Lung (tissue), 17 donors: ENCODE measurements at places on chromosomes 7 and 10. TPM values are rescaled to one million over a fixed set of nuclear protein-coding genes. Genes with fewer than 3 reads are reported as not detected.

The VIM gene
- 800 TPM for polyA plus RNA-seq

The CPA4 gene
- 0.65 TPM for polyA plus RNA-seq

The ASL gene
- polyA plus RNA-seq, result 60.4 TPM

The TUBAL3 gene
- 0.06 TPM for polyA plus RNA-seq

- H3K4me3 ChIP-seq, result peak overlapping the region; percentile 63
- no peaks in the 10 kb centered on the region for H3K36me3 ChIP-seq
- DNase-seq, result peak; percentile 36
- H3K27ac ChIP-seq, result peak overlapping the region; percentile 74
Observed at GRCh38 chr7:82442492-82443035, 1.0 kb downstream of the CACNA2D1 start.

DNA sequence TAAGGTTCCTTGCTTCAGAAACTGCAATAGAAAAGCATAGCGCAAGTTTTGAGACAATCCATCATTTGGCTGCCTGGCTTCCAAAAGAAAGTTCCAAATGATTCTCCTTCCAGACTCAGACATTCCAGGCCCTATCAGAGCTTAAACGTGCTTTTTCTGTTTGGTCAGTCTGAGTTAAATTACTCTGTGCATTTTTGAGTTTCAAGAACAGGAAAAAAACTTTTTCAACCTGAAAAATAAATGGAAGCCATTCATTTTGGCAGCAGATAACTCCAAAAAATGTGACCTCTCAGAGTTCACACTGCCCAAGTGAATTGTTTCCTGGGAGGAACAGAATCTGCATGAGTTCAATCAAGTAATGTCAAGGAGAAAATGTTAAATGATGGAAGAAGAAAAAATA is 354.2 kb downstream of the CXCL12 start:
- H3K27me3 ChIP-seq, result no peaks in the 10 kb centered on the region
- H3K36me3 ChIP-seq, result no peaks in the 10 kb centered on the region
- DNase-seq, result no peak
- no peaks in the 10 kb centered on the region for H3K4me1 ChIP-seq

DNA sequence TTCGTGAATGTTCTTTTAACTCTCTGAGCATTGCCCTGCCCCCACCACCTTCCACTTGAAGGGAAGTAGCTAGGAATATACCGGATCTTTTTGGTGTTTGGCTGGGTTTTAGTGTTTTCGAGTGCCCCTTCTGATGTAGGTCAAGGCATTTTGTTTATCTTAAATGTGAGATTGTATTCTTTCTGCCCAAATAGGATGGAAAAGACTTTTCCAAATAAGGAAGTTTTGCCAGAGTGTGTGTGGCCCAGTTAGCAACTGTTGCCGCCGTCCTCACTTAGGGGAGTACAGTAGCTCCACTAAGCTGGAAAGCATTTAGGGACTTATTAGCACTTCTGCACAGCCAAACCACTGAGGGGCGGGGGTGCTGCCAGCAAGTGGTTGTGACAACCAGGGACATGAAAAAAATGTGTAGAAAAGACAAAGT is 29.8 kb upstream of the VCL start:
- H3K36me3 ChIP-seq, result no peaks in the 10 kb centered on the region
- no peaks in the 10 kb centered on the region for H3K27me3 ChIP-seq
- no peak overlapping the region for H3K4me3 ChIP-seq
- H3K27ac ChIP-seq, result no peak overlapping the region
- peak; percentile 83 for DNase-seq

DNA sequence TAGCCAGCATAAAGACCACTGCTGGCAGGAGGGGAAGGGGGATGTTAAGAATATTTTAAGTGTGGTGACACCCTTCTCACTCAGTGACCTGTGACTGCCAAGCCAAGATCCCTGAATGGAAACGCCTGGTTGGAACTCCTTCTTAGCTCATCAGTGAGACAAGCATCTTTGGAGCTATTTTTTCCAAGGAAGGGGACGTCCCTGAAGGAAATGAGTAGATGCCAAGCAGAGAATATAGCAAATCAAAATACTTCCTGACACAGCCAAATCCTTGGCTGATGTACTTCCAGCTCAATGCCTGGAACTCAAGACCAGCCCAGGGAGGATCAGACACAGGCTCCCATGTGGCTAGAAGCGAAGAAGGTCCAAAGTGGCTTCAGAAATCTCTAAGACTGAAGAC is 82.2 kb downstream of the SORBS1 start:
- H3K36me3 ChIP-seq, result peaks cover 4% of the 10 kb centered on the region
- H3K27ac ChIP-seq, result peak overlapping the region; percentile 87
- H3K27me3 ChIP-seq, result no peaks in the 10 kb centered on the region
- peaks cover 65% of the 10 kb centered on the region for H3K4me1 ChIP-seq
- H3K4me3 ChIP-seq, result no peak overlapping the region

DNA sequence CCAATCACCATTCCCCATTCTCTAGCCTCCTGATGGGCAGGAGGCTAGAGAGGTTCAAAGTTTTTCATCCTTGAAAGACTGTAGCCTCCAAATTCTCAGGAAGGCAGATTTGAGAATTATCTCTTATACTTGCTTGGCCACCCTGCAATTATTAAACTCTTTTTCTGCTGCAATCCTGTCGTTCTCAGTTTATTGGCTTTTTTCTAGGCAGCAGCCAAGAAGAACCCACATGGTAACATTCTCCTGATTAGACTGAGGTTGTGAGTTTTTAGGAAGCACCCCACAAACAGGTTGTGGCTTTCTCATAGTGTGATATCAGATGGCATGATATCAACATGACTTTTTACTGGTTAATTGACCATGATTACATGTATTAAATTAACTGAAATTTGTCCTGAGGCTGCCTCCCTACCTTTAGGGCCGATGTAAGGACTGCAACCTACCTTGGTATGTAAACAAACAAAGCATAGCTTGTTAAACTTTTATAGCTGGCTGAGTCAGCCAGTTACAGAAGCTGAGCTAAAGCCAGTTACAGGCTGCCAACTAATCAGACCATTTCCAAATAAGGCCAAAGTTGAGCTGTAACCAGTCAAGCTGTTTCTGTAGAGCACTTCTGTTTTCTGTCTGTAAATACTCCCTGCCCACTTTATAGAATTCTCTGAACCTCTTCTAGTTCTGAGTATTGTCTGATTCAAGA is 3.2 kb upstream of the ZNF248 start:
- no peaks in the 10 kb centered on the region for H3K36me3 ChIP-seq
- no peak overlapping the region for H3K4me3 ChIP-seq
- peak; percentile 74 for DNase-seq
- peaks cover 2% of the 10 kb centered on the region for H3K4me1 ChIP-seq
- no peaks in the 10 kb centered on the region for H3K27me3 ChIP-seq
- no peak overlapping the region for H3K27ac ChIP-seq

- peak; percentile 57 for DNase-seq
- H3K4me1 ChIP-seq, result no peaks in the 10 kb centered on the region
- no peaks in the 10 kb centered on the region for H3K27me3 ChIP-seq
- H3K36me3 ChIP-seq, result no peaks in the 10 kb centered on the region
- H3K4me3 ChIP-seq, result no peak overlapping the region
Observed at GRCh38 chr10:130935128-130935439, 376.4 kb downstream of the TCERG1L start.

GRCh38 chr7:115387137-115387536 is 465.2 kb downstream of the MDFIC start:
- no peaks in the 10 kb centered on the region for H3K27me3 ChIP-seq
- no peaks in the 10 kb centered on the region for H3K36me3 ChIP-seq
- no peak overlapping the region for H3K27ac ChIP-seq

DNA sequence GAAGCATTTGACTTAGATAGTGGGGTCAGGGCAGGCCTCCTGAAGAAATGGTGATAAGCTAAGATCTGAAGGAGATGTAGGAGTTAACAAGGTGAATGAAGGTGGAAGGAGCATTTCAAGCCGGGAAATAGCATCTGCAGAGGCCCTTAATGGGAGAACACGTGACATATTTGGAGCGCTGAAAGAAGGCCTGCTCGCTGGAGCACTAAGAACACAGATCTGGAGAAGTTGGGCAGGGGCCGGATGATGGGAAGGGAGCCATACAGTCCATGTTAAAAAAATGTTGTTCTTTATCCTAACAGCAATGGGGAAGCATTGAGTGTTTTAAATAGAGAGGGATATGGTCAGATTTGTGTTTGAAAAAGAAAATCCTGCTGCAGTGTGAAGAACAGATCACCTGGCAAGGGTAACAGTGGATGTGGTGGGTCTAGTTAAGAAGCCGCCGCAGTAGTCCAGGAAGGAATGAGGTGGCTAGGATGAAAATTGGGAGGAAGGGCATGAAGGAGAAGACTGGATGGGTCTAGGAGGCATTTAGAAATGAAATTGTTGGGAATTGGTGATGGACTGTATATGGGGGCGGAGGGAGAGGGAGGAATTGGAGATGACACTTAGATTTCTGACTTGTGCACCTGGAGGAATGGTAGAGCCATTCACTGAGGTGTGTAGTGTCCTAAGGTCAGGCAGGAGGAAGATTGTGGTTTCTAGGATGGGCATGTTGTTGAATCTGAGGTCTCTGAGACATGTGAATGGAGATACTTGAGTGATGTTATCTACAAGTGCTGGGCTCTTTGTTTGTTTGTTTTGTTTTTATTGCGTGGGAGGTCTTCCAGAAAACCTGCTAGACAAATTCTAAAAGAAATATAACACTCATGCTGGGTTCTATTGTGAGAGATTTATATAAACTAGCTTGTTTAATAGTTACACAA is 58.4 kb downstream of the MET start:
- no peaks in the 10 kb centered on the region for H3K4me1 ChIP-seq
- H3K4me3 ChIP-seq, result no peak overlapping the region
- no peak overlapping the region for H3K27ac ChIP-seq
- no peaks in the 10 kb centered on the region for H3K27me3 ChIP-seq
- no peak for DNase-seq
- H3K36me3 ChIP-seq, result no peaks in the 10 kb centered on the region

DNA sequence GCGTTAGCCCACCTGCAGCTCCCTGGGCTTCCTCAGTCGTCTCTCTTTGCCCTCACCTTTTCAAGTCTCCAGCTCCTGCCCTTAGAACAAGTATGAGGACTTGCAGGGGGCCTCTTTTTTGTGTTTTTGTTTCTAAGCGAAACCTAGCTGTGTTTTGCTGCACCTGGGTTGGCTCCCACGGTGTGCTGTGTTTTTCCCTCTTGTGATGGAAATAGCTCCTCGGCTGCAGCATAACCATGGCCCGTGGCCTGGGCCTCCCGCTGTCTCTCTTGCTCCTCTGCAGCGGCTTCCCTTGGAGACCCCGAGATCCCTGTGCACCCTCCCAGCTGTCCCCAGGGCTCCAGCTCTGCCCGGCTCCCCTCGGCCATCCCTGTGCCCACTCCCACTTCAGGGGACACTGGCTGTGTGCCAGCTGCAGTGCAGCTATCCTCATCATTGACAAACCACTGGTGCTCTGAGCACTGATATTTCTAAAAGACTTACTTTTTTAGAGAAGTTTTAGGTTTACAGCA is 75.6 kb upstream of the TCERG1L start:
- no peaks in the 10 kb centered on the region for H3K4me1 ChIP-seq
- H3K4me3 ChIP-seq, result no peak overlapping the region
- DNase-seq, result no peak
- H3K27me3 ChIP-seq, result peaks cover 13% of the 10 kb centered on the region

- H3K4me1 ChIP-seq, result no peaks in the 10 kb centered on the region
- peaks cover 29% of the 10 kb centered on the region for H3K27me3 ChIP-seq
- no peak overlapping the region for H3K4me3 ChIP-seq
- no peak for DNase-seq
Observed at GRCh38 chr10:48607356-48608278, 2.7 kb upstream of the ARHGAP22 start.

DNA sequence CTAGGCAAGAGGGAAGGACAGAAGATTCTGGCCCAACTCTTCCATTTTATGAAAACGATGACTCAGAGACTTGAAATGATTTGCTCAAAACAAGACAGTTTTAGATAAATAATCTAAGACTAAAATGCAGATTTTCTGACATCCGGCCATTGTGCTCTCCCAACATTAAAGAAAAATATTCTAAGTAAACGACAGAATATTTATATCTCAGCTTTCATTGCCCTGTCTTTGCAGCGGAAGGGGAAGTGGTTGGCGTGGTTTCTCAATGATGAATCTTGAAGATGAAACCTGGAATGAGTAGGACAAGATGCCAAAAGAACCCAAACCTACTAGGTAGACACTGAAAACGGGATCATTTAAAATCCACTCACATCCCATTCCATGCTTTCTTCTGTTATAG is 28.9 kb upstream of the NPY start:
- DNase-seq, result no peak
- no peak overlapping the region for H3K27ac ChIP-seq
- no peaks in the 10 kb centered on the region for H3K4me1 ChIP-seq
- no peaks in the 10 kb centered on the region for H3K36me3 ChIP-seq
- no peaks in the 10 kb centered on the region for H3K27me3 ChIP-seq

GRCh38 chr7:44288811-44289340 is 36.5 kb downstream of the CAMK2B start:
- H3K27me3 ChIP-seq, result no peaks in the 10 kb centered on the region
- peak overlapping the region; percentile 27 for H3K27ac ChIP-seq
- H3K36me3 ChIP-seq, result no peaks in the 10 kb centered on the region
- no peak for DNase-seq
- H3K4me1 ChIP-seq, result peaks cover 4% of the 10 kb centered on the region
- no peak overlapping the region for H3K4me3 ChIP-seq

GRCh38 chr7:98294798-98295382 is 13.4 kb downstream of the BRI3 start:
- no peak overlapping the region for H3K4me3 ChIP-seq
- peaks cover 8% of the 10 kb centered on the region for H3K36me3 ChIP-seq
- peak; percentile 54 for DNase-seq
- H3K27ac ChIP-seq, result peak overlapping the region; percentile 32
- H3K4me1 ChIP-seq, result no peaks in the 10 kb centered on the region
